ENCODE measurements at places on chromosomes 5 and 9.

GRCh38 chr9:98706651-98707165, 2.0 kb downstream of the GABBR2 start:
- no peak for DNase-seq

DNA sequence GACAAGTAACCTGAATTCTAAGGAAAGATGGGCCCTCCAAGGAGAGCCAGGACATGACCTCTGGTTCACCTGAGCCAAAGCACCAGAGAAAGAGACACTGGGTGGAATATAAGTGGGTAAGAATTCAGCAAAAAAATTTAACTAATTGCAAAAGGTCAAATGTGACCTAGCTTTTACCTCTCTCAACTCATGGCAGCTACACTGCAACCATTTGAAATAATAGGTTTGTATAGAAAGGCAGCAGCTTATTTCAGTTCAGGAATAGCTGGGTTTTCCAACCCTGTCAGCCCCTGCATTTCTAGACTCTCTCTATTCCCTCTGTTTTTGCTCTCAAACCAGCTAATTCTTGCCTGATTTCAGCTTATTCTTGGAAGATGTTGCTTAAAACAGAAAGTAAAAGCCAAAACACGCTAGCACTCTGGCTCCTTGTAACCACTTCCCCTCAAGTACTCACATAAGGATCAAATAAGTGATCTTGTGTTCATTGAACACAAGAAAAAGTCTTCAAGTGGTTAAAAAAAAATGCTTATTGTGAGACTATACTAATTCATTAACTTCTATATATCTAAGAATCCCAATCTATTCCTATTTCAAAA, 101.1 kb upstream of the NR4A3 start:
- no peak for DNase-seq

DNA sequence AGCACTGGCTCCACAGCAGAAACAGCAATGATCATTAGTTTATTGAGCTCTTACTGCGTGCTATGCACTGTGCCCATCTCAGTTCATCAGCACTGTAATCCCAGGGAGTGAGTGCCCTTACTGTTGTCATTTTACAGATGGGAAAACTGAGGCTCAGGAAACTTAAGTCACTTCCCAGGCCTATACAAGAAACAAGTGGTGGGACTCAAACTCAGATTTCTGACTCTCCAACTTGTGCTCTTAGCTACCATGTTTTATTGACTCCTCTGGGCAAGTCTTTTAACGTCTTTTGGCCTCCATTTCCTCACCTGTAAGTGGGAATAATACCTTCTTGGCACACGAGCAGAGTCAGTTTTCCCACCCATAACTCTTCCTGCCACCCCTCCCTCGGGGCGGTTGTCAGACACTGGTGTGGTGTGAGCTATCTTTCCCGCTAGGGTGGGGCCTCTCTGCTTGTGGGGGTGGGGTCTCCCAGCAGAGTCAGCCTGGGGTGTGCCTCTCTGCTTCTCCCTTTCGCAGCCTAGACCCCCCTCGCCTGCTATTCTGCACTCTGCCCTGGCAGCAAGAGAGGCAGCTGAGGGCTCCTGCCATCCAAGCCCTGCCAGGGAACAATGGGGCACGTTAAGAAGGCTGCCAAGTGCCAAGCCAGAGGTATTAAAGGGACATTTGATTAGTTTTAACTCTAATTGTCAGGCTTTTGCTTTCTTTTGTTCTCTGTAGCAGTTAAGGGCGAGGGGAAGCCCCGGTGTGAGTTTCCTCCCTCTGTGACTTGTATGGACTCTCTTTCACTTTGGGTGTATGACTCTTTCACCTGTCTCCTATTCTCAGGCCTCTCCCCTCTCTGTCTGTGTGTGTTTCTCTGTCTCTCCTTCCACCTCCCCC, 12.1 kb downstream of the GALNT10 start:
- no peak for DNase-seq

DNA sequence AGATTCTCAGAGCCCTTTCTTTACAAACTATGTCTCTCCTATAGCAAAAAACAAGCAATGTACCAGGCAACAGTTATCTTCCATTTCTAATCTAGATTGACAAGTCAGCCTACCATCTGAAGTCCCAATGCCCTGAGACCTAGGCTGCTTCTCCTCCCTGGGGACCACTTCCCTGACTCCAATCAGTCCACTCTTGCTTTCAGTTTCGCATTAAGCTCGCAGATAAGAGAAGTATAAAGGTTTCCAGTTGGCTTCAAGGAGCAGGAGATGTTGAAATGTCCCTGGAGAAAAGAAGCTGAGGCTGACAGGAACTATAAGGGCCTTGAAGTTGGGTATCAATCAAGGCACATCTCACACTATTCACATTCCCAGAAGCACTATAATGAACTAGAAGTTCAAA, 32.3 kb downstream of the ERP44 start:
- DNase-seq, result no peak

DNA sequence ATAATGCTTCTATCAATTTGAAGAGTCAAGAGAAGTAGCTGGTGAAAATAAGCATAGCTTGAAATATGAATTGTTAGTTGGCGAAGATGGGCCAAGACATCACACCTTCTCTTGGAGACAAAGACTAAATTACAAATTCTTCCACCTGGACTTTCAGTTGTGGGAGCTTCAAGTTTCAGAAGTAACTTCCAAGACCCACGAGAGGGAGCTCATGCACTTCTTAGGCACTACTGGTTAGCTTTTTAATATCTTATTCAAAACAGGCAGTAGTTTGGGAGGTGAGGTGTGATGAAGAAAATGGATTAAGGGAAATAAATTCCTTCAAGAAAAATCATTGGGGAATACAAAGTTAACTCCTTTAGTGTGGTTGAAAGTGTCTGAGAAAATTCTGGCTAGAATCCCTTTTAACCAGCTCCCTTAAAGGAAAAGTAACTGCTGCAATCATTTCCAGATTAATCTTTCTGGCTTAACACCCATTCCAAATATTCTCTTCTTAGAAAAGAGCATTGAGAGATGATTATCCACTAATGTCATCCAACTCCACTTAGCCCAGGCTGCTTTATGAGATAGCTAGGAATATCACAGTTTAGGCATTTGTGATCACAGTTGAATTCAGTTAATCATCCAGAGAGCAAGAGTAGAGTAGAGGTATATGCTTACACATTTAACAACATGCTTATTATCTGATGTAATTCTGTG, 139.5 kb upstream of the DMRTA1 start:
- DNase-seq, result no peak

GRCh38 chr5:32312197-32312594, 543 bp downstream of the MTMR12 start:
- peak; percentile 40 for DNase-seq

GRCh38 chr5:44443172-44443571, 54.0 kb upstream of the FGF10 start:
- no peak for DNase-seq

DNA sequence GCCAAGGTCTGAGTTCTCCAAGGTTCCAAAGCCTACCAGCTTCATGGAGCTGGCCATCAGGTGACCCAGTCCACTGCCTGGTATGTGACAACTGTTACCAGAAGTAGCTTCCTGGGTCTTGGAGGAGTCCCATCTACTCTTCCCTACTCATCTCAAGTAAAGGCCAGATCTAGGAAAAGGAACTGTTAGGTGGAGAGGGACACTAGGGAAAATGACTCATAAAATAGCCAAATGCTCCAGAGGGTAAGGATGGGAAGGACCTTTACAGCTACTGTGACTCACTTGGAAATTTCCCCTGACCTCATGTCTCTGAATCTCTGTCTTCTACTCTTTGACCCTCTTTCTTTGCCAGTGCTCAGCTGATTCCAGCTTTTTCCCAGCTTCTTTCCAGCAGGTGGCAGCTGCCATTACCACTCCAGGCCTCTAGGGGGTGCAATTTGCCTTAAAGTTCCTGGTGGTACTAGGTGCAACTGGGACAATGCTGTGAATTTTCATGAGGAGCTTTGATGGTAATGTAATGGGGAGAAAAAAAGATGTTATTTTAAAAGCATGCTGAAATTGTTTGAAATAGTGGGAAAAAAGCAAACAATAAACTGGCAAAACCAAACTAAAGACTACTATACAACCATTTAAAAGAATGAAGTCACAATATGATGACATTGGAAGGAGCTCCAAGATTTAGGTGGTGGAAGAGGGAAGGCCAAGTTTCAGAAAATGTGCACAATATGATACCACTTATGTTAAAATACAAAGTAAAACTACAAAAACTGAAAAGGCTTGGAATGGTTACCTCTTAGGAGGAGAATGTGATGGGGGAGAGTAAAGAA, 27.1 kb upstream of the MYORG start:
- DNase-seq, result peak; percentile 22

DNA sequence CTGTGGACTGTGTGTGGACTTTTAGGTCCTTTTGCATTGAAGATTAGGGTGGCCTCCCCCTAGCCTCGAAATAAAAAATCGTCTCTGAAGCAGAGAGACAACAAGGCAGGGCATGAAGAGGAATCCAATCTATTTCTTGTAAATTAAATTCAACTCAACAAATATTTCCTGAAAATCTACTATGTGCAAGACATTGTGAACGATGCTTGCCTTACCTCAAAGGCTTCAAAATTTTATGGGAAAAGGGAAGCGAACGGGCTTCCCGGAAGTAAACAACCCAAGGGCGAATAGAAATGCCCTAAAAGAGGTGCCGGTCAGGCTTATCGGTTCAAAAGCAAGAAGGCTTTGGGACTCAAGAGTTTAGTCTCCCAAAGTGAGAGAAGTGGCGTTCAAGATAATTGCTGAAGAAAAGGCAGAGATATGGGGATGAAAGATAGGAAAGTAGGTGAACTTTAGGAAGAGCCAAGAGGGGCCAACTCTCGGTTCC, 525 bp downstream of the KIF24 start:
- DNase-seq, result no peak

- DNase-seq, result no peak
These were observed at the start of gene PCDHA4 for GRCh38 chr5:140806834-140807775. Gene PCDHA4 (plus strand): TSS chr5:140807068.

DNA sequence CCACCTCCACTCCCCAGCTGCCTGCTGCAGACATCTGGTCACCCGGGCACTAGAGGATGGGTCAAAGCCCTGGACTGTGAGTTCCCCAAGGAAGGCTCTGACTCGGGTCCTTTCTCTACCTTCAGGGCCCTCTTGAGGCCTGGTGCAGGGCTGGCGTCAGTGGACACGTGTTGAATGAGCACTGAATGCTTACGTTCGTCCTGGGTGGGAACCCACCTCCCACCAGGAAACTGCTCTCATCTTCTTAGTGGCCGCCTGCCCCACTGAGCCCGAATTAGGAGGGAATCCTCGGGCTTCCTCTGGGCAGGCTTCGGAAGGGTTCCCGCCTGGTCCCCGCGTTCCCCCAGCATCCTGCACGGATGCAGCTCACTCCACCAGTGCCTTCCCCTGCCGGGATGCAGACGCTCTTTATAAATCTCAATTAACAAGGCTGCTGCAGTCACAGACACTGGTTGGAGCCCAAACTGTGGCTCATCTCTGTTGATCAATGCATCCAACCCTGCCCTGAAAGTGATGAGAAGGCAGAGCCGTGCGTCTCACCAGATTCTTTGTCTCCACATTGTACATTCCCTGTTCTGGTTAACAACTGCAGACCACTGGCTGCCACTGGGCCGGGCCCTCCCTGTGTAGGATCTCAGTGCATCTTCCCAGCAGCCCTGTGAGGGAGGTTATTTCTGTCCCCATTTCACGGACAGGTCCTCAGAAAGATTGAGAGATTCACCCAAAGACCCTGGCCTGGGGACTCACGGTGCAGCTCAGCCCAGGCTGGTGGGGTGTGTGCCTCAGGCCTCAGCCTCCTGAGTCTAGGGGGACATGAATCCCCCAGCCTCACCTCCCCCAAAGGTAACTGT, 168.8 kb downstream of the GAPVD1 start:
- DNase-seq, result no peak

GRCh38 chr9:84139296-84140070, 158.9 kb downstream of the RMI1 start:
- no peak for DNase-seq

DNA sequence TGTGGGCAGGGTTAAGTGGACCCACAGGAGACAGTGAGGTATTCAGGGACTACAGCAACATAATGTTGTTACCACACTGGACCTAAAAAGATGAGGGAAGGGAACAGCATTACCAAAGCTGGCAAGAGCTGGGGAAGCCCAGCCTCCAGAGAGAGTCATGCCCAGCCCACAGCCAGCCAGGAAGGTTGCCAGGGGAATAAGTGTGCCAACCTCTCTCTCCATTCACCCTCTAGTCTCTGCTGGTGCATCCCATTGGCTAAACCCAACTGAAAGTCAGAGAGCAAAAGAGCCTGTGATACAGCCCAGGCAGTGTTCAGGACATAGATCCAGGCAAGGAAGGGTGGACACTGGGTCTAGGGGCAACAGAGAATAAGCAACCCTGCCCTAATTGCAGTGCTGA, 35.8 kb upstream of the AFAP1L1 start:
- DNase-seq, result peak; percentile 18

- DNase-seq, result no peak
These were observed 998.1 kb downstream of the TLE1 start for GRCh38 chr9:80691229-80691628.

DNA sequence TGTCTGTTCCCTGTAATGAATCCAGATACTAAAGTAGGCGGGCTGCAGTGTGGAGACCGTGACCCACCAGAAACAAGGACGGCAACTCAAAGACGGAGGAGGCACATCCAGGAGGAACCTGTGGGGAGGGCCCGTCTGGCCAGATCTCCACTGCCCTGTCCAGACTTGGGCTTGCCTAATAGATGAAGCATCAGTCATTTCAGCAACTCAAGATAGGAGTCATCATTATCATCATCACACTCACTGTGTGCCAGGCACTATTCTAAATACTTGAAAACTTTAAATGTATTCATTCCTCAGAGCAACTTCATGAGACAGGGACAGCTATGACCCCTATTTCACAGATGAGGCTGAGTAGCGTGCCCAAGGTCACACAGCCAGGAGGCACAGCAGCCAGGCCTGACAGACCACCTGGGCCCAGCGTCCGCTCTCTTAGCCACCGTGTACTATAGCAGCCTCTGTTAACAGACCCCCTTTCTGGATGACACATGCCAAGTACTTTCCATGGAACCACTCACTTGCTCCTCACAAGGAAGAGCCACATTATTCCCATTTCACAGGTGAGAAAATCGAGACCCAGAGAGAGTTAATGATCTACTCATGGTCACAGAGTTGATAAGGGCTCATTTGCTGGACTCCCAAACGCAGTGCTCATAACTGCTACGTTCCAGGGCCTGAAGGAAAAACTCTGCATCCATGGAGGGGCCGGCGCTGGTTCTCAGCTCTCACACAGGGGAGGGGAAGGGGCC, 4.9 kb upstream of the IL4 start:
- DNase-seq, result no peak

DNA sequence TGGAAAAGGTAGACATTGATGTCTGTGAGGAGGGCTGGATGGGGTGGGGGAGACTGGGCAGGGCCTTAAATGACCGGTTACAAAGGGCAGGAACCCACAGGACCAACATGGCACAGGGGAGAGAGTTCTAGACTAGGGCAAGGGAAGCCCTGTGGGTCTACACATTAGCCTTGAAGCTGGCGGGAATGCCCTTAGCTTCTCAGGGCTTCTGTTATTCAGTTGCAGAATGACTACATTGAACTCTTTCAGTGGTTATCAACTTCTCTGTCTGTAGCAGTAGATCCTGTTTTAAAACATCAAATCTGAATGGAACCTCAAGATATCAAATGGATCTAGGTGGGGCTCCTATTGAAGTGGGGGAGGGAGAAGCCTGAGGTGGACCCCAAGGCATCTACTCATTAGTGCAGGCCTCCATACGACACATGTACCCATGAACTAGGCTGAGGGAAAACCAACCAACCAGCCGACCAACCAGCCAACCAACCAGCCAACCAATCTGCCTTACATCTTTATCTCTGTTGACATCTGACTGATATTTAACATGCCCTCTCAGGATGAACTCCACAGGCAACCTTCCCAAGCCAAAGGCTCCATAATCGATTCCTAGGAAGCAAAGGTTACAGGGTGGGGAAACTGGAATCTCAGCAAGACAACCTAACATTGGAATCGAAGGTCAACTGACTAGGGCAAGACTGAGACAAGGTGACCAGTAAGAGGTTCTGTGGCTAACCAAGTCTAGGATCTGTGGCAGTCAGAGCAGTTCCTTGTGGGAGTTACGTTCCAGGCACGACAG, 48.3 kb downstream of the DAP start:
- no peak for DNase-seq

All from substantia nigra (tissue), 51 donors.